Kidney capillary endothelial cell (primary cell): ENCODE measurements at places on chromosomes 12 and 14.

DNA sequence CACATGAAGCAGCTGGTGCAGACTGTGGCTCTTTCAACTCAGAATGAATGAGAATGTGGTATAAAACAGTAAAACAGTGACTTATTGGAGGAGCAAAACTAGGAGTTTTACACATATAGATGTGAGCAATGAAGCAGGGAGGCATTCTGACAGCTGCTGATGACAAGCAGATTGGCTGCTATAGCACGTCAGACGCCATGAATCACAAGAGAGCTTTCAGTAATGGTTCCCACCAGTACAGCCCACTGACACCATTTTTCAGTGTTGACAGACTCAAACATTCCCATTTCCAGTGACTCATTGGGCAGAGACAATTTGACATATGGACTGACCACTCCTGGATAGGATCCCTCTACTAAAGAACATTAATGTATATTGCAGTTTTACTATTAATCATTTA is 24.6 kb upstream of the FSCB start:
- no peak for DNase-seq

- DNase-seq = no peak
Observed at GRCh38 chr12:122880668-122881067, 15.3 kb downstream of the VPS37B start.

DNA sequence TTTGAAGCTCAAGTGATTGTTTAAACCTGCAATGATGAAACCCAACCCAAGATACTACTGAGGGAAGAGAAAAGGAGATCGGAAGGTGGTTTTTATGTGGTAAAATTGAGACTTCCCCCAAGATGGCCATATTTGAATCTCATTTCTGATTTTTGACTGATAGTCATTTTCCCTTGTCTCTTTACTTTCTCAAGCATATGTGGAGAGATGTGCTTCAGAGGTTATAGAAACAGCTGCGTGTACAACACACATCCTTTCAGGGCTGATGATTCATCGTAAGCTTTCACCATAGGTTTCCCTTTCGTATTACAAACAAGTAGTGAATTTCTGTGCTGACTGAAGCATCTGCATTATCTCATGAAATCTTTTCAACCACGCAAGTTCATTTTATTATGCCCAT is 276.2 kb downstream of the EMP1 start:
- DNase-seq = no peak

GRCh38 chr12:3040026-3040656 is 37.0 kb upstream of the TSPAN9 start:
- DNase-seq = no peak

DNA sequence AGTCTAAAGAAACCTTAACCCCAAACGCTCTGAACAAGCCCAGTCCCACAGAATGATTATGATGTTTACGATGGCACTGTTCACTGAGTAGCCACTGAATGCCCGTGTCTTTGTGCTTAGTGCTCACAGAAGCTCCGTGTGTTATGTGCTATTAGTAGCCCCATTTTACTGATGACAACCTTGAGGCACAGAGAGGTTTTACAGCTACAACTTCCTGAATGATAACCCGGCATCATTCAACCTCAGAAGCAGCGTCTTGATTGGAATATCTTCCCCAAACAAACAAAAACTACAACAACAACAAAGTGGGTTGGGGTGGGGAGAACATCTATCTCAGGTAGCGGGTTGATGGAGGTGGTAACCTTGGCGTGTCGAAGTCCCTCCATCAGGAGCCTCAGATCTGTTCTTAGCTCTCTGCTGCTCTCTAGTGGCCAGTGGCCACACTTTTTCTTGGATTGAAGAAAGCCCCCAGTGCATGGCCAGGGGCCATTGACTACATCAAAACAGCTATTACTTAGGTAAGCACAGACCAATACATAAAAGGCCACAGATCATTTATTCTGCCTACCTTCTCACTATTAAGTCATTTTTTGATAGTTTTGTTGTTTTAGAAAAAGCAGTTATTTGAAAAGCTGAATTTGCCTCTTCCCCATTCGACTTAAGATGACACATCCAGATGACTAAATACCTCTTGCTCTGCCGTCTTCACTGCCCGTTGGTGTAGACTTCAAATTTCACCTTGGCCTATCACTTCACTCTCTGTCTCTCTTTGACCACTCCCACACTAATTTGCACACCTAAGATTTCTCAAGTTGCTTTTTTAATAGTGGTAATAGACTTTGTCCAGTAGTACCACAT is 376.9 kb downstream of the GALC start:
- DNase-seq = peak; percentile 43

GRCh38 chr12:42235426-42235825 is 2.6 kb downstream of the YAF2 start:
- no peak for DNase-seq

DNA sequence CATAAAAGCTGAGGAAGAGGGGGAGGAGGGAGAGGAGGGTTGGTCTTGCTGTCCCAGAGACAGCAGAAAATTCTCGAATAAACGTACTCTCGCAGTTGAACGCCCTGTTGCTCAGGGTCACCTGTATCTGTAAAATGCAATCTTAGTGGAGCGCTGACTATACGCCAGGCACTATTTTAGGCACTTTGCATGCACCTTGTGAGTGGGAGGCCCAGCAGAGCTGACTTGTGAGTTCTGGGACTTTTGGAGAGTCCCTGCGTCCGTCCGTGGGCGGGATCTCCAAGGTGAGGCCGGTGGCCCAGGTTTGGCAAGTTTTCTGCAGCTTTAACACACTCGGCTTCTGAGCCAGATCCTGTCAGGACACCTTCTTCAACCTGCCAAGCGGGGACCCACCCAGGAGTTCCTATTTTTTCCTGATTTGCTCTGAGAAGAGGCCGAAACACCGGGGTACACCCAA is 32.5 kb upstream of the PLEKHG6 start:
- DNase-seq = no peak

DNA sequence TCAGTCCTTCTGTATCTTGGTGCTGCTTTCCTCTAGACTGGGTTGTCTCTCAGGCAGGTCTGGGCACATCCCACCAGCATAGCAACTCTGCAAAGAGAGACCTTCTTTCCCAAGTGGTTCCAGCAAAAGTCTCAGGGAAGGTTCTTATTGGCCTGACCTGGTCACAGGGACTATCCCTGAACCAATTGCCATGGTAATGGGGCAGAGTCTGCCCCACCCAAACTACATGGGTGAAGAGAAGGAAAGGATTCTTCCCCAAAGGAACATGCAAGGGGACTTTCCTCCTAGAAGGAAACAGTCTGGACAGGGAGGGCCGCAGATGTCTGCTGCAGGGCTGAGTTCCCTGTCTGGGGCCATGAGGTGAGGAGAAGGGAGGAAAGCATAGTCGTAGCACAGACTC is 122.2 kb upstream of the NCOR2 start:
- DNase-seq = no peak

GRCh38 chr12:62779488-62779887 is 155.5 kb downstream of the PPM1H start:
- DNase-seq = no peak

GRCh38 chr14:81211844-81212243 is 8.9 kb downstream of the GTF2A1 start:
- no peak for DNase-seq

DNA sequence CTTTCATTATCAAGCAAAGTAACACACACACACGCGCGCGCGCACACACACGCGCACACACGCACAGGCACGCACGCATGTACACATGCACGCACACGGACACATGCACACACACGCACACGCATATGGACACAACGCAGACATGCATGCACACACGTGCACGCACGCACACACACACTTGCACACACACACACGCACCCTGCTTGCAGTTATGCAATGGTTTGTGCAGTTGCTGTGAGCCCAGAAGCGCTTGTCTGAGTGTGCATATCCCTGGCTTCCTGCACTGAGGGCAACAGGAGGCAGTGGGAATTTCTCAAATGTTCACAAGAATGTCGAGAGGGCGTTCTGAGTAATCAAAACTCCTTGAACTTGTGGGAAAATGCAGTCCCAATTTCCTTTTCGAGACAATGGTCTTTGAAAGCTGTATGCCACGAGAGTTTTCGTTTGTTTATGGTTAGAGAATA is 41.6 kb downstream of the NFKBIA start:
- DNase-seq = peak; percentile 75

GRCh38 chr12:131092901-131093603 is 139.3 kb downstream of the ADGRD1 start:
- DNase-seq = no peak

DNA sequence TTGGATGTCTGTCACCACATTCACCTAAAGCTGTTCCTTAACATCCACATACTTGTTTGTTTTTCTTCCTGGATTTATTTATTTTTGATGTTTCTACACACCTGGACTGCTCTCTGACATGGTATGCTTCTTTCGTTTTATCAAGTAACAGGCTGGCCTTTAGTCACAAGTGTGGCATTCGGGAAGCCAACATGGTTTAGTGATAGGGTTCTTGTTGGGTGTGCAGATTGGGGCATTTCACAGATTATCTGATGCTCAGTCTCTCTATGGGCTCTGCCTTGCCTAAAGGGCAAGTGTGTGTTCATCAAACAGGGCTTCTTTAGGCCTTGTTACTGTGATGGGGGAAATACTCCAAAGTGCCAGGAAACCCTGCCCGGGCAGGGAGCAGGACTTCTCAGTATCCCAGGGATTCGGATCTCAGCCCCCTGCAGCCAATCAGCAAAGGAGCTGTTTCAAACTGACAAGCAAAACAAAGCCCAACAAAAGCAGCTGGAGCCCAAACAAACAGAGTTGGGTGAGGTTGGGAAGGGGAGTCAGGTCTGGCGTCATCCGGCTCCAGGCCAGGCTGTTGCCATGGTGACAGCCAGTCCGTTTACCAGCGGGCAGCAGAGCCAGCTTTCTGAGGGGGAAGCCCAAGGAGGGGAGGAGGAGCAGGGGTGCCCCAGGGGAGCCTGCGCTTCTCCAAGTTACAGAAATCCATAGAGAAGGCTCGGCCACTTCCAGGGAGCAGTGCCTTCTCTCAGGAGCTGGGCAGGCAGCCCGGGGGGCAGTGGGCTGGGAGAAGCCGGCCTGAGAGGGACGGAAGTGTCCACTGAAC is 31.9 kb downstream of the FOS start:
- DNase-seq = peak; percentile 67

DNA sequence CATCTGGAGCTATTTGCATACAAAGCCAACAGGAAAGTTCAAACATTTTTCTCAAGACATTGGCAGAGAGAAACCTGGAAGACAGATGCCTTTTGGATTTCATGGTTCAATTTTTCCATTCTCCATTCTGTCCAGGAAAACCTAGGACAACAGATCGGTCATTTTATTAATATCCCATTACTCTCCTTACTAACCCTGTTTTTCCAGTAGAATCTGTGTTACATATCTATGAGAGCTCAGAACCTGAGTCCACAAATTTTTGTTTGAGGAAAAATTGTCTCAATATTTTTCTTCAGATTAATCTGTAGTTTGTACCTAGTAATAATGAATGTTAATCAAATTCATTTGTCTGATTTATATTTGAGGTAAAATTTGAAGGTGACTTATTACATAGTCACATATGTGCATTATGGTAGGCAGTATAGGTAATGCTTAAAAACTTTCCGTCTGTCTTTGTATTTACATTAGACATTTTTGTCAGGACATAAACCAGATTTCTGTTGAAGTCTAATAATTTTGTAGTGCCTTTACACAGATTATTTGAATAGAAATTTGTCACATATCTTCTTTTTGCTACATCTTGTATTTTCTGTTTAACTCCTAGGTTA is 75.3 kb downstream of the CCDC91 start:
- no peak for DNase-seq

DNA sequence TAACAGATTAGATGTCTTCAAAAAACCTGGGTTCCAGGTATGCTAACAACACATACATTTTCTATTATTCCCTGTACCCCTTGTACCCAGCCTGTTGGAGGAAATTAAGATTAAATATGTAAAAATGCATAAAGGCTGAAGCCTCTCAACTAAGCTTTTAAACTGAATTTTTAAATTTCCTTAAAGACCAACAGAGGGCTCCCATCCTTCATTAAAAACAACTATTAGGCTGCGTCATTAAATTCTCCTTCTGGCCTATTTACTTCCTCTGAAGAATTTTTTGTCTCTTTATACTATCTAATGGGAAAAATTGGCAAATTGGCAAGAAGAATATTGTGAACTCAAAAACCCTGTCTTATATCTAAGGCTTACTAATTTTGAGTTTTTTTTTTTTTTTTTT is 21.8 kb downstream of the SENP1 start:
- DNase-seq = peak; percentile 10

GRCh38 chr12:14417715-14418114 is 52.2 kb downstream of the ATF7IP start:
- DNase-seq = peak; percentile 65

DNA sequence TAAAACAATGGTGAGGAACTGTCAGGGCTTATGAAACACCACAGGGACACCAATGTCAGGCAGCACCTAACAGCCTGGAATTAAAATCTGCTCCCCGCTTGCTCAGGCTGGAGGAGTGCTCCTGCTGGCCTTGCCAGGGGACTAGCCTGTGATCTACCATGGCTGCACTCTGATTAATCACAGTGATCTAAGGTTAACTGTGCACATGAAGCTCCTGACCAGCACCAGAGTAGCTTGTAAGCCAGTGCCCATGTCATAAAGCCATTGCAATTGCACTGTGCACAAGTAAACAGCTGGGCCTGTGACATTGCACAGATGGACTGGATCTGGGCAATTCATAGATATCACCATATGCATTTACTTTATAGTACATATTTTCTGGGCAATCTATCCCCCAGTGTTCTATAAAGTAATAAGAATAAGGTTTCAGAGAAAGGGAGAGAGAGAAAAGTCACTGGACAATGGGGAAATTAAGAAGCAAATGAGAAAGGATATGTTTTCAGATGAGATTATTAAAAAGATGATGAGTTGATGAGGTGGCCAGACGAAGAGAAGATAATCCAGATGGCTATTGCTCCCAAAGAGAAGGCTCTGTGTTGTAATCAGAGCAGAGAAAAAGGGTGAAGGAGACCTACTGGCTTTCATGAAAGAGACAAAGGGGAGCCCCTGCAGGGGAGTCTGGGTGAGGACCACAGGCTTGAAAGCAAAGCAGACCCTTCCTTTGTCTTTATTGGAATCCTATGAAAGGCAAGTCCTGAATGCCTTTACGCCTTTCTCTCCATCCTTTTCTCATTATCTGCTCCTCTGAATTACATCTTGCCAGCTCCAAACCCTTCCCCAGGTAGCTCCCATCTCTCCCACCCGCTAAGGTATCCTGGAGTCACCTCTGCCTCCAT is 145.8 kb downstream of the SLC38A6 start:
- no peak for DNase-seq

DNA sequence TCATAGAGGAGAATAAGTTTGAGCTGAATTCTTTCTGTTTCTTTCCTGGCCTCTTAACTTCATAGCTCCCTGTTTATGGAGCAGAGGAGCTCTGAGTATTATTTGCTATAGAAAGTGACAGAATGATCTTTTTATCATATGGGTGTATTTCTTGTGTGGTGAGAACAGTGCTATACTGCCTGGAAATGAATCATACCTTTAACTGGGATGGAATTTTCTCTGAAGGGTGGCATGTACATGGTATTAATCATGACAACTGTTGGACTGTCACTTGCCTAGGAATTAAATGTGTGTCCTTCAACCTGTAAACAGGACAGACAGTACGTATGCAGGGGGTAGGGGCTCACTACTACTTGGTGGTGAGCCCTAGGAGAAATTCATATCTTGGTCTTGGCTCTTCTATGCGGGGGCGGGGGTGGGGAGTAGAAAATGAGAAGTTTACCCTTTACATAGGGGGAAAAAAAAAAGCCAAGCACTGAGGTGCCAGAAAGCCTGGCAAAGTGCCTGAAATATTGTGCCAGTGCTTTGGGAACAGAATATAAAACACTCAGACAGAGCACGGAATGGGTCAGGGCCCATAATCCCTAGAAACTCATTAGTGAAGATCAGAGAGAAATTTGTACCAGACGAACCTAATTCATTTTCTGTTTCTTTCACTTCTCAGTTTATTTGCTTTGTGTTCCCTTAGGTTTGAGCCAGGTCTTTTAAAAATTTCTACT is 33.8 kb downstream of the ARMH4 start:
- DNase-seq = no peak

- DNase-seq = peak; percentile 26
Observed at GRCh38 chr14:102525219-102525928, 15.8 kb upstream of the ANKRD9 start.
